Left forelimb (tissue), 1 donor: ENCODE measurements at places on chromosomes 2 and 18.

GRCh38 chr18:22741318-22741717, 191.8 kb upstream of the RBBP8 start:
- DNase-seq: no peak

- peak; percentile 73 for DNase-seq
Observed at GRCh38 chr2:160338901-160339685, 139.0 kb upstream of the ITGB6 start.

GRCh38 chr2:16932826-16933225, 267.2 kb upstream of the CYRIA start:
- no peak for DNase-seq

GRCh38 chr2:40062381-40062780, 283.3 kb upstream of the THUMPD2 start:
- DNase-seq: no peak

DNA sequence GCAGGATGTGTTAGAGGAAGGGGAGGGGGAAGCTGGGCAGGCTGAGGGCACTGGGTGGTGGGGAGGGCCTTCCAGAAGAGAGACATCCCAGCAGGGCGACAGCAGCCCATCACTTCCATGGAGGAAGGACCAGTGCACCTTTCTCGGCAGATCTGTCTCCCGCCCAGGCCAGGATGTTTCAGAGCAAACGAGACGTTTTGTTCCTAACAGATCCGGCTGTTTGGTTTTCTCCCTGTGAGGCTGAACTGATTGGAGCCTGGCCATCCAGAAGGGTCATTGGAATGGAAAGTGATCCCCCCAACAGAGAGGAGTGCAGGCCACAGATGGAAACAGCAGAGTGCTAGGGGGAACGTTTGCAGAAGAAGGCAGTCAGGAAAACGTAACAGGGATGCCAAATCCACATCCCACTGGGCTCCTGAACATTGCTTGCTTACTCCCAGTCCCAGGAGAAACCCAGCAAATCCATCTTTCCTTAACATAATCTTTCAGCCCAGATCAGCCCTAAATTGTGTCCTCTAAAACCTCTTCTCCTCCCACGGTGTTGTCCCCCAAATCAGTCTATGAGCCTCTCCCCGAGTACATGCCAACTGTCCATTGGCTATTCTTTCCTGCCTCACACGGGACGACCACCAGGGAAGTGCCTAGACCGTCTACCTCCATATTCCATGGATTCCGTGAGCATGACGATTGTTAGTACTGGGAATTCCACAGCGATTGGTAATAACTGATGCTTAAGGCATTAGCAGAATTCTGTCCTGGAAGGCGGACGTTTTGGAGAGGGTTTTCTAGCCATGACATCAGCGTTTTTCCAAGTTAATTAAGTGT, 126.8 kb downstream of the SEPTIN10 start:
- no peak for DNase-seq
